ENCODE measurements at places on chromosomes 3 and 15.

DNA sequence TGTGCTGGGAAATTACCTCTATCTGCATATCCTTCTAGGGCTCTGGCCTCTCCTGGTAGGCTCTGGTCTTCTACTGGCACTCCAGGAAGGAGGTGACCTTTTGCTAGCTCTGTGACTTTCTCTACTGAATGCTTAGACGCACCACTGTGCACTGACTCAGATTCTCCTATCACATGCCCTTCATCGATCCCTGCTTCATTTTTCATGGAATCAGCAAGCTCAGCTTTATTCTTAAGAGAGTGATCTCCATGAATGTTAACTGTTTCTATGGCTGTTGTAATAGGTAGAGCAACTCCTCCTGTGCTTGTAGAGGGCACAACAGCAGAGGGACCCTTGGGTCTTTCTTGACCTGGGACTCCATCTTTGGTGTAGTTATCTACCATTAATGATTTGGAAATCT, 106.6 kb downstream of the MAP4 start:
- DNase-seq: no peak

DNA sequence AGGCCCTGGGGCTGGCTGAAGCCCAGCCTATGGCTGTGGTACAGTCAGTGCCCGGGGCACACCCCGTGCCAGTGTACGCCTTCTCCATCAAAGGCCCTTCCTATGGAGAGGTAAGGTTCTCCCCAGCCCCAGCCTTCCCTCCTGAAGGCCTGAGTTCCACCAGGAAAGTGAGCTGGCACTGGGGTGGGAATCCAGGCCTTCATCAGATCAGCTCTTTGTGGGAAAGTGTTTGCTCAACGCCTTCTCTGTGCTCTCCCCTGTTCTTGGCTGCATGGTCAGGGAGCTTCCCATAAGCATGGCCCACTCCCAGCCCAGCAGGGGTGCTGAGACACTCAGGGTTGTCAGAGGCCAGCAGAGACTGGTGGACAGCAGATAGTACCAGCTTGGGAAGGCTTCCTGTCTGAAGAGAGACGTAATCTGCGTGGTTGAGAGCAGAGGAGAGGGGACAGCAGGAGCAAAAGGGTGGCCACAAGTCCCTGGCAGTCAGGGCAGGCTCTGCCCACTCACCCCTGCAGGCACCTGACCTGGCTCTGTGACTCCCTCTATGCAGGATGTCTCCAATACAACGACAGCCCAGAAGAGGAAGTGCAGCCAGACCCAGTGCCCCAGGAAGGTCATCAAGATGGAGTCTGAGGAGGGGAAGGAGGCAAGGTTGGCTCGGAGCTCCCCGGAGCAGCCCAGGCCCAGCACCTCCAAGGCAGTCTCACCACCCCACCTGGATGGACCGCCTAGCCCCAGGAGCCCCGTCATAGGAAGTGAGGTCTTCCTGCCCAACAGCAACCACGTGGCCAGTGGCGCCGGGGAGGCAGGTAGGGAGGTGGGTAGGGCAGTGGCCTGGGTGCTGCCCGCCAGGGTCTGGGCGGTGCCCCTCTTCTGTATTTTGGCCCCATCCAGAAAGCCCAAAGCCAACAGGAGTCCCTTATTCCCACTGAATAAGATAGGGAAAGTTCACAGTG, 38.4 kb downstream of the PML start:
- DNase-seq: no peak

DNA sequence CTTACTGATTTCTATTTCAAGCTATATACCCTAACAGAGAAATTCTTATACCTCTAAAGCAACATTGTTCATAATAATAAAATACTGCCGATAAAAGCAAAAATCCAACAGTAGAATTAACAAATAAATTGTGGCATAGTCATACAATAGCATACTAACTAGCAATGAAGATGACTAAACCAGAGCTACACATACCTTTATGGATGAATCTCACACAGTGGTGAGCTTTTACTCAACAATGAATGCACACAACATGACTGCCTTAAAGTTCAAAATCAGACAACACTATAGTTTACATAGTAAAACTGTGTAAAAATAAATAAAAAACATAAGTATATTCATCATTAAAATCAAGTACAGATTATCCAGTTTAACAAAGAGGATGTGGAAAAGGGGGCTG, 99.1 kb downstream of the NR1I2 start:
- DNase-seq: no peak

DNA sequence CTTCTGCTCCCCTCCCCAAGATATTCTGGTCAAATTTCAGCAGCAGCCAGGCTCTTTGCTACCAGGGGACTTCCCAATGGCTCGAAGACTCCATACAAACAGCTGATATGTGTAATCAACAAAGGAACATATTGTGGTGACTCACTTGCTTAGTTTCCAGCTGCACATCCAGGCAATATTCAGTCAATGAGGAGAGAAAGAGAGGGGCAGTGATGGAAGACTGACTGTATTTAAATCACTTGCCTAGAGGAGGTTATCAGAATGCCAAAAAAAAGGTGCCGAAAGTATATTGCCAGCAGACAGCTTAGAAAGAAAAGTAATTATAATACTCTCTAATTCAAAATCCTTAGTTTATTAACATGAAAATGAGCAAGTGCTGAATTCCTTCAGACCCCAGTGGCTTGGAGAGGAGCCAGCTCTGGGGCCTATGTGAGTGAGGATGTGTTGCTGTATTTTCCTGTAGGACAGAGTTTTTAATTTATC, 236.5 kb downstream of the LRTM1 start:
- DNase-seq: no peak

- no peak for DNase-seq
Measured at GRCh38 chr3:128051459-128051836, 789 bp upstream of the SEC61A1 start.

GRCh38 chr3:2659896-2660295, 450.3 kb downstream of the IL5RA start:
- no peak for DNase-seq

- no peak for DNase-seq
Measured at GRCh38 chr3:189548053-189548452, 83.1 kb upstream of the TP63 start.

DNA sequence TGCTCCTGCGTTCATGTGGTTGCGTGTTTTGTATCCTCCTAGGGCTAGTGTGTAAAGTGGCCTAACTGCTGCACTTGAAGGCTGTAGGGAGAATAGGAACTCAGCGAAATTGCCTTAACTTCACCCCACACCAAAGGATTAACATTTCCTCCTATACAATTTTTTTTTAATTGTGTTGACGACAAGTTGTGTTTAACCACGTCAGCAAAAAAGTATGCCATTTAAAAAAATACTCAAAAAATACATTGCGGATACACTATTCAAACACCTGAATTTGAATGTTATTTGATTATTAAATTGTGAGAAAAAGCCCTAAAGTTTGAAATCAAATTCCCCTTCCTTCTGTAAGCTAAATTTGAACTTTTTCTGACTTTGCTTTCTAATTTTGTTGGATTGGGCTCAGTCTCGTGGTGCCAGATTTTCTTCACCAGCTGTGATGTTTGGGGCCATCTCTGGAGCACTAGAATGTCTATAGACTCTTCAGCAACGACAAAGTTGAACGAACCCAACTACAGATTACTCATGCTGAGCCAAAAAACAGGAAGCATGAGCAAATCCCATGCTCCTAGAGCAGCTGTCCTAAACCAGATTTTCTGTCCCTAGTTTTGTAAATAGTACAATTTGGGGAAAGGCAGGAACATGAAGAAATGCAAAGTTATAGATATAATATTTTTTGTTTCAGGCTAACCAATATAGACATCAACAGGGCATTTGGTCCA, 8.1 kb upstream of the SLC9A9 start:
- no peak for DNase-seq

DNA sequence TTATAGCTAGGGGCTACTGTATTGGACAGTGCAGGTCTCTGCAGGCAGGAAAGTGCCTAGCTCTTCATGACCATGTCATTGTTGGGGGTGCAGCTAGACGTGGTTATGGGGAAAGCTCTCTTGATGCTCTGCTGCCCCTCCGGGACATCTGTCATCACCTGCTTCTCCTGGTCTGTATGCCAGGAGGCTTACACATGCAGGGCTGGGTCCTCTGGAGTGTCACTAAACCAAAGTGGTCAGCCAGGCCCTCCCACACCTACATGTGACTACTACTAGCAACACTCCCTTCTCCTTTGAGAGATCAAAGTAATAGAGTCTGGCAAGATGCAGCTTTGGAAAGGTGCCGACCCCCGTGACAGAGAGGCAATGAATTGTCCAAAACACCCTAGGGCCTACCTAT, 98.5 kb downstream of the SST start:
- no peak for DNase-seq

DNA sequence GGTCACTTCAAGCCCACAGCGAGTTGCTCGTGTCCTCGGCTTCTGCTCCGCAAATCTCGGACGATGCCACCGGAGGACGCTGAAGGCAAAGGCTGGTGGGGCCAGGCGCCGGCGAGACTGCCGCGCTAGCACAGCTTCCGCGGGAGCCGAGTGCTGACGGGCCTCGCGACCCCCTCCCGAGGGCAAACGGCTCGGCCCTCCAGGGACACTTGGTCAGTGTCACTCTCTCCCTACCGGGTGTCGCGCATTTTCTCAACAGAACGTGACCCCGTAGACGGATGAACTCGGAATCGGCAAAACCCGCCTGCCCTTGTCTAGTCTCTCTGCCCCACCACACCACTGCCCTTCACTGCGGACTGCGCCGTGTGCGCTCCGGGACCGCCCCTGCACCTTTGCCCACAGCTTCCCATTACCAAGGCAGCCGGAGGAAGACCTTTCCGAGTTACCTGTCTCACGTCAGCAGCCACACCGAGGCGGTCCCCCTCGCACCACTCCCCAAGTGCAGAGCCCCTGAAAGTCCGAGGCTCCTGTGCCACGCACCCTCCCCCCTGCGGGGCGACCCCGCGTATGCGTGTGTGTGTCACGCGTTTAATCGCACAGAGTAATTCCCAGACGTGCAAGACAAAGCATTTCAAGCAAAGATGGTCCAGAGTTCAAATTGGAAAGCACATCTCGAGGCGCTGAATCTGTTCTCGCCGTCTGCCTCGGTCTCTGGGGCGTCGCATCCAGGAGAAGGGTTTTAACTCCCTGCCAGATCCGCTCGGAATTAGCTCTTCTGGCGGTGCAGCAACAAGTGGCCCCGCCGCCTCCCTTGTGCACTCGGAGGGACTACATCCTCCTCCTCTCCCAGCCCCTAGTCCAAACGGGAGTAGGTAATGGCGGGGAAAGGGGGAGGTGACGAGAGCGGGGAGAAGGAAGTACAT, 245.0 kb upstream of the TOPAZ1 start:
- DNase-seq: no peak

DNA sequence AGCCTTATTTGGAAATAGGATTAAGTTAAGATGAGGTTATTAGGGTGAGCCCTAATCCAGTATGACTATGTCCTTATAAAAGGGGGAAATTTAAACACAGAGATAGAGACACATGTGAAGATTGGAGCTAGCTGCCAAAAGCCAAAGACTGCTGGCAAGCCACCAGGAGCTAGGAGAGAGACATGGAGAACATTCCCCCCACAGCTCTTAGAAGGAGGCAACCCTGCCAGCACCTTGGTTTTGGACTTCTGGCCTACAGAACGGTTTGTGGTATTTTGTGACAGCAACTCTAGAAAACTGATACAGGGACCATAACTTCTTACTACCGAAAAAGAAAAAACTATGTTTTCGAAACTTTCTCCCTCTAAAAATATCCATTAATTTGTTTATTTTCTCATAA, 245.3 kb upstream of the RARB start:
- DNase-seq: no peak

DNA sequence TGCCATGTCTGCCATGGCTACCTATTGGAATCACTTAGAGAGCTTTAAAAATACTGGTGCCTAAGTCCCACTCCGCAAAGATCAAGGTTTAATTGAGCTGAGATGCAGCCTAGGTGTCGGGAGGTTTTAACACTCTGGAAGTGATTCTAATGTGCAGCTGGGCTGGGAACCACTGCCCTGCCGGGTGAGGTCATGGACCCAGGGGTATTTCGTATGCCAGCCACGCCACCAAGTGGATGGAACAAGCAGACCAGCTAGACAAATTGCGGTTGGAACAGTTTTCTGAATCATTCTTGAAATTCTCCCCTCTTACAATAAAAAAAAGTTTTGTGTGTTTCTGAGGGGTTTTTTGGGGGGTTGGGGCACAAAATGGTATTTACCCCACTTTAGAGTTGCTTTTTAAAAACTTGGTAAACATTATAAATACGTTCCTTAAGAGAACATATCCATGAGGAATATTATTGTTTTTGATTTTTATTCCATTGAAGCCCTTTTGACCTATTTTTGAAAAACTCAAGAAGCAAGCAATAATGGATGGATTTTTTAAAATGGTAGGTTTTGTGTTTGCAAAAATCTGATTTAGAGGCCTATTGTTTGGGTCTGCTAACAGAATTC, 66.2 kb upstream of the CSTA start:
- DNase-seq: no peak

DNA sequence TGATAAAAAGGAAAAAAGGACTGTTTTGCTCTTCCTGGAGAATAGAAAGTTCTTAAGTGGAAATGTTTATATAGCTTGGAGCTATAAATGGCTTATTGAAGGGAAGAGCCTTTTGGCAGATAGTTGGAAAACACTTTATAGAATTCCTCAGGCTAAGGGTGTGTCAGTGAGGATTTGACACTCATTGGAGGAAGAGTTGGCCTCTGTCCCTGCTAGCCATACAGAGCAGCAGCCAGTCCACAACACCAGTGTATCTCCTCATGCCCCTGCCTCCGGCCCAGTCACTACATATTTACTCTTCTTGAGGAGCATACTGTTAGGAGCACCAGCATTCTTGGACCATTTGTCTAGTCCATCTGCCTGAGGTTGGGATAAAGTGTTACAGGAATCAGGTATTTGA, 36.2 kb downstream of the KLHL18 start:
- DNase-seq: no peak

DNA sequence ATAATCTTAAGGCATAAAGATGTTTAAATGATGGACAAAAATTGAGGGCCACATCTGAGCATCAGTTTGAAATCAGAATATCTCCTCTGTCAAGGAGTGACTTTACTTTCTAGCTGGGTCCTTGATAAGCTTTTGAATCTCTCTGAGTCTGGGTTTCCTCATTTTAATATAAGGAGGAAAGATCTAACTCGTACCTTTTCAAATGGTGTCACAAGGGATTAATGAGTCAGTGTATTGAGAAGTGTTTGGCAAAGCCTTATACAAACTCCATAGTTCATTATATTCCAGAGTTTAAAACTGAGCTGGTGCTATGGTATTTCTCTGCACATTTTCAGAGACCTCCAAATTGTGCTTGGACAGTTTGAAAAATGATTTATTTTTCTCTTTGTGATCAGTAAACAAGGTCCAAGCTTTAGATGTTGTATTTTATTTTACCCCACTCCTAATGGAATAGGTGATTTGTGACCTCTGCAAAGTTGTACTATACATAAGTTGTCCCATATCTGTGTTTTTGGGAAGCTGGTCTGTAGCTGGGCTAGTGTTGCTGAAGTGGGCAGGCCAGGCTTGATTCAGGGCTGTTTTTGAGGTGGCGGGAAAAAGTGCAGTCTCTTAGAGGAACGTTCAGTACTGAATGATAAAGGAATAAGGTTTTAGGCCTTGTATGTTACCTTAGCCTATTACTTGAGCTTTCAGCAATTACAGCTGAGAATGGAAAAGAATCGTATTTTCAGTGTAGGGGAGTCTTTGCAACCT, 5.6 kb downstream of the FNDC3B start:
- DNase-seq: no peak

- DNase-seq: no peak
Measured at GRCh38 chr3:61323094-61323493, 71.8 kb upstream of the FHIT start.

GRCh38 chr3:149450281-149450680, 24.2 kb upstream of the TM4SF4 start:
- DNase-seq: no peak
